ENCODE measurements at places on chromosomes 11 and 22. TPM values are rescaled to one million over a fixed set of nuclear protein-coding genes. Genes with fewer than 3 reads are reported as not detected.

C11orf42 gene
- not detected for total RNA-seq

SYT8 gene
- not detected for total RNA-seq

PGA3 gene
- total RNA-seq = not detected

PCF11 gene
- total RNA-seq = 24.3 TPM

CRYBB3 gene
- total RNA-seq = not detected

MYOD1 gene
- total RNA-seq = not detected

SAA1 gene
- total RNA-seq = not detected

HEPN1 gene
- total RNA-seq = not detected

BIRC3 gene
- 0.46 TPM for total RNA-seq

MUC2 gene
- total RNA-seq = not detected

RAB3IL1 gene
- total RNA-seq = 4.3 TPM

FAM180B gene
- total RNA-seq = 0.09 TPM

CCDC116 gene
- 0.18 TPM for total RNA-seq

MMP8 gene
- total RNA-seq = under 0.01 TPM

GP1BB gene
- total RNA-seq = 1.00 TPM

DKK3 gene
- total RNA-seq = 371 TPM

NRXN2 gene
- 0.57 TPM for total RNA-seq

MIAT gene
- total RNA-seq = 0.92 TPM

BTBD18 gene
- not detected for total RNA-seq

OR4C45 gene
- not detected for total RNA-seq

OR5P2 gene
- total RNA-seq = not detected

MMP12 gene
- 0.28 TPM for total RNA-seq

GUCY1A2 gene
- 0.28 TPM for total RNA-seq

ROBO4 gene
- 0.46 TPM for total RNA-seq

OR52N4 gene
- total RNA-seq = not detected

MUC6 gene
- total RNA-seq = not detected

C11orf16 gene
- not detected for total RNA-seq

CLTCL1 gene
- total RNA-seq = 7.8 TPM

SCT gene
- total RNA-seq = not detected

BRSK2 gene
- 0.14 TPM for total RNA-seq

NCAPH2 gene
- total RNA-seq = 17.1 TPM

ABCC8 gene
- not detected for total RNA-seq

RTN4R gene
- total RNA-seq = 0.28 TPM

CDHR5 gene
- total RNA-seq = not detected

SGSM1 gene
- 0.09 TPM for total RNA-seq

HBB gene
- total RNA-seq = not detected

Measured in smooth muscle cell of bladder (primary cell).